ENCODE measurements at places on chromosomes 12 and 14.

GRCh38 chr12:50103767-50104321, at the start of gene GPD1:
TSS of gene GPD1 (plus strand) at chr12:50104008. CDS start at chr12:50104051, 43 bp downstream.
- peak; percentile 70 for DNase-seq

DNA sequence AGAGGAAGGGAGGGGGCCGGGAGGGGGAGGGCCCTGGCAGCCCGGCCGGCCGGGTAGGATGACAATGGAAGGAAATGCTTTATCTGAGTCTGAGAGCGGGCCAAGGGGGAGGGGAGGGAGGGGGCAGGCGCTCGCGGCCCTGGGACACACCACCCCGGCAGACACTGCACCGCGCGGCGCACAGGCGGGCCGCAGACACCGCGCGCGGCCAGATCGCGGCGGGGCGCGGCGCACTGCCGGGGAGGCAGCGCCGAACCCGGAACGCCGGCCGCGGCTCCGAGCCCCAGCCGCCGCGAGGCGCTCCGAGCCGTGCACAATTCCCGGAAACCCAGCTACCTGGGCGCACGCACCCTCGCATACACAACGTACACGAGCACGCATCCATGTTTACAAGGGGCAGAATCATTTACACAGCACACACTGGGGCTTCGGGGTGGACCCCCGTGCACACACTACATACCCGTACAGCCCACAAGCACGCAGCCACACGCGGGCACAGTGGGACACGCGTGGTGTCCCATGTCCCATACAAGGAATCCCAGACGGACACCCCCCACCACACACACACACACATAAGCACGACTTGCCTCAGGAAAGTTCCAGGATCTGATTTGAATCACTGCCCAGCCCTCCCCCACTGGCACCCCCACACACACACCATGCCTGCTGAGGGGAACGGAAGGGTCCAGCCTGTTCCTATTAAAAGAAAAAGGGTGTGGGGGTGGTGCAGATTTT, at the start of gene HDAC7:
Gene HDAC7 (minus strand): TSS at position 8 of the 735 bp plus-strand sequence. CDS start 118 bp downstream, outside the sequence.
- peak; percentile 31 for DNase-seq

GRCh38 chr12:124778411-124778810, 85.3 kb downstream of the SCARB1 start:
- DNase-seq: no peak

- no peak for DNase-seq
Observed at GRCh38 chr12:40575987-40576386, 116.3 kb upstream of the CNTN1 start.

GRCh38 chr14:101122237-101123141, 219.0 kb upstream of the RTL1 start:
- no peak for DNase-seq

- no peak for DNase-seq
Observed at GRCh38 chr12:65670775-65671174, 153.5 kb upstream of the HMGA2 start.

- peak; percentile 46 for DNase-seq
Observed at GRCh38 chr12:65306366-65307168, 28.1 kb downstream of the MSRB3 start.

DNA sequence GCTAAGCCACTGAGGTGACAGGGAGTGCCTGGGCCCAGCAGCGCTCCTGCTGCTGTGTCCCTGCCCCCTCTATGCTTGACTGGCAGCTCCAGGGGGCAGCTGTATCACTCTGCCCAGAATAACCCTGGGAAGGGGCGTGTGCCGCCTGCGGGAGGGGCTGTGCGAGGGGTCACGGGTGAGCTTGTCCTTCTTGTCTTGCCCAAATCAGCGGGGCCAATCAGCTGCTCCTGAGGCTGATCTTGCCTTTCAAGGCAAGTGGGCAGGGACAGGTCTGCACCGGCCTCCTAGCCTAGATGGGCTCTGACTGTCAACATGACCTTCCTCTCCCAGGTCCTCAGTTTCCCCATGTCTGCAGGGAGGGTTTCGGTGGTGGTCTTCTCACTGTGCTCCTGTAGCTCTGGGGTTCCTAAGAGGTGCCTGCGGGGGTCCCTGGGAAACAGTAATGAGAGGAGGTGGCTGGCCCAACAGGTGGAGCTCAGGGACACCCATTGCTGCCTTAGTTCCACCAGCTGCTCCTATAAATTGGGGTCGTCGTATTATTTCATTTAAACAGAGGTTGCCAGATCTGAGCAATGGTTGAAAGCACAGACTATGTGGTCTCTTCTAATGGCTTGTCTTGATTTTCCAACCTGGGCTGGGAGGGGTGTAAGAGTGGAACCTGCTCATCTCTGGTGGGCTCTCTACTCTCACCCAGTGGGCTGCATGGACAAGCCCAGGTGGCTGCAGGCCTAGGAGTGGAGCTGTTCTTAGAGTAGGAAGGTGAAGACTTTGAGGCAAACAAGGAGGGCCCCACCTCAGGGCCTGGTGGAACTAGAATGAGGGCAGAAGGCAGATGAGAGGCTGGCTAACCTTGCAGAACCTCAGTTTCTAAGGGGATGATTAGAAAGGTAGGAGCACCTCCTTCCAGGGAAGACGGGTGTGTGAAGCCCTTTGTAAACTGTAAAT, 11.7 kb downstream of the RTL1 start:
- DNase-seq: no peak

DNA sequence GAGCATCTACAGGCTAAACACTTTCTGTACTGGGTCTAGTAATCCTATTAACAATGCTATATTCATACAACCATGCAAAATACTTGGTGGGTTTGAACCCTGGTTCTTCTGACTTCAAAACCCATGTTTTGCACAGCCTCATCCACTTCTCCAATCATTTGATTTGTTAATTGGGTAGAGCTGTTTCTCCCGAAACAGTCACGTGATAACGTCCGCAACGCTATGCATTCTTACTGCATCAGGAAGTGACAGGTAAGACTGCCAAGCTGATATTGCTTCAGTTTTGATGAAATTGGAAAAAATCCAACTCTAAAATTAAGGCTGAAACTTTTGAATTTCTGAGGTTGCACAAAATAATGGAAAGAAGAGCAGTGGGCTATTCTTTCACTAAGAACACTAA, 30.4 kb upstream of the RNU6-7 start:
- DNase-seq: no peak

DNA sequence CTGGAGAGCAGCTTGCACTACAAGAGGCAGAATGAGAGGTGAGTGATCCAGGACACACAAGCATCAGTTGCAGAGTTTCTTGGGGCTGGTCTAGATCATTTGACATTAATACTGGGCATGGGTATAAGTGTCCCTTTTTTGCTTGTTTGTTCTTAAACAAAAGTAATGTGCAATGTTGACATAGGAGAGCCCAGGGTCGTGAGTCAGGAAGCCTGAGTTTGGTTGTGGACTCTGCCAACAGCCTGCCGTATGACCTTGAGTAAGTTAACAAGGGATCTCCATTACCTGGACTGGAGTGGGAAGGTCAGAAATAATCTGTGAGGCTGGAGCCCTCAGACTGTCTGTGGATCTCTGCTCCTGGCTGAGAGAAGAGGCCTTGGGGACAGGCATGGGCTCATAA, 170.3 kb downstream of the KCNA5 start:
- no peak for DNase-seq

GRCh38 chr14:37708481-37708880, 113.1 kb downstream of the TTC6 start:
- DNase-seq: peak; percentile 29

- DNase-seq: no peak
Observed at GRCh38 chr12:59651229-59651920, 55.5 kb downstream of the SLC16A7 start.

GRCh38 chr12:100474617-100475016, 951 bp downstream of the NR1H4 start:
- DNase-seq: no peak

DNA sequence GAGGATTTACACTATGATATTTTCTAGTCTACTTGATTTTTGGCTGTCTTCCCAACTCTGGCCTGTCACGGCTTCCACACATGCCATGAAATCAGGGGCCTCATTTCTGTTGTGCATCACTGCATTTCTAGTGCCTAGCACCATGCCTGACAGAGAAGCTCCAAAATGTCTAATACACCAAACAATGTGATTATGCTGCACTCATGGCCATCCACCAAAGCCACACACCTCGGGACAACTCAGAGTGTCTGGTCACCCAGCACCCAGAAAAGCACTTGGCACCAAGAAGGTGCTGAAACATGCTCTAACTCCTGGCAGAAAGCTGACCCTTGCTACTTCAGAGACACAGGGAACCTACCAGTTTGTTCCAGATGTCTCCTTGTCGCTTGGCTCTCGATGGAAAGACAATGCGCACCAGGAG, 11.3 kb downstream of the GCN1 start:
- DNase-seq: no peak

DNA sequence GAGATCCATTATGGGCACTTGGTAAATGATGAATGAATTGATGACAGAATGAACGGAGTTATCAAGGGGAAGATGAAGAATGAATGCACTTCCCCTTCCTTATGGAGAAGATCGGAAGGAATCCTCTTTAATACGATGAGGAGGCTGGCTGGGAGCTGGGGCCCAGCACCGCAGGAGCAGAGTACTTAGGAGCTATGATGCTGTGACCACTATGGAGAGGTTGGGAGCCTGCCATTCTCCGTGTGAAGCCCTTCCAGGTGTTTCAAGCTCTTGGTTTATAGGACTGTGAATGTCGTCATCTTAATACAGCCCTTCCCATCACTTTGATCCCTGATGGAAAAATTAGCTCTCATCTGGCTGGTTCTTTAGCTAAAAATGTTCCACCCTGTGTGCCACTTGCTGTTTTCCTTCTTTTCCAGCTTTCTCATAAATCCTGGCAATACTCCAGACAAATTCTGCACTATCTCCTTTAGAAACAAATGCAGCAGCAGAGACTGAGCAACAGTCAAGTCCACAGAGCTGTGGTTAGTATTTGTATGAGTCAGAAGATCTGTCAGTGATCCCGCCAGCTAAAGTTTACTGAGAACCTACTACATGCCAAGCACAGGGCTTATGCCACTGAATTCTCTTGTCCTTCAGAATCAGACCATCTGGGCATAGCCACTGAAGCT, 263.1 kb upstream of the CRY1 start:
- no peak for DNase-seq

- DNase-seq: no peak
Observed at GRCh38 chr12:52146822-52147366, 44.9 kb downstream of the KRT80 start.

GRCh38 chr14:83757916-83758315, 1772.0 kb upstream of the FLRT2 start:
- DNase-seq: no peak

DNA sequence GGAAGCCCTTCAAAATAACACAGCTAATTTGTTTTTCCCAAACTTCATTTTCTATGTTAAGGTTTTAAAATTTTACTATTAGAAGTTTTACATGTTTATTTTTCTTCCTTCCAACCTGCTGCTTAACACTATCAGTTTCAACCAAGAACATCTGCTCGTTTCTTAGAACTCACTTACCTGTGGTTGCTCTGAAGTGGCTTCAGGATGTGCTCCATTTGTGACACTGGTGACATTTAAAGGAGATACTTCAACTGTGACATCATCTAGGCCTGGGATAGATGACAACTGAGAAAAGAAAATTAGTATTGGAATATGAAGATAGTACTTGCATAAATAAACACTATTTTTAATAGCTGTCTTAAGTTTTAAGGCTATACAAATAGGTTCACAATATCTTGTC, 17.9 kb downstream of the WASHC3 start:
- DNase-seq: no peak

- DNase-seq: no peak
Observed at GRCh38 chr12:5733136-5733755, 211.8 kb downstream of the ANO2 start.

All from NCI-H524 (cell line).